NCI-H1092 treated with DMSO at 0.1 percent for 48 hours (cell line): ENCODE measurements at places on chromosomes 12 and 14.

- DNase-seq: peak; percentile 20
Measured at GRCh38 chr12:68317047-68317667, 15.0 kb downstream of the MDM1 start.

- DNase-seq: no peak
Measured at GRCh38 chr14:58138714-58139482, 13.1 kb downstream of the ARMH4 start.

DNA sequence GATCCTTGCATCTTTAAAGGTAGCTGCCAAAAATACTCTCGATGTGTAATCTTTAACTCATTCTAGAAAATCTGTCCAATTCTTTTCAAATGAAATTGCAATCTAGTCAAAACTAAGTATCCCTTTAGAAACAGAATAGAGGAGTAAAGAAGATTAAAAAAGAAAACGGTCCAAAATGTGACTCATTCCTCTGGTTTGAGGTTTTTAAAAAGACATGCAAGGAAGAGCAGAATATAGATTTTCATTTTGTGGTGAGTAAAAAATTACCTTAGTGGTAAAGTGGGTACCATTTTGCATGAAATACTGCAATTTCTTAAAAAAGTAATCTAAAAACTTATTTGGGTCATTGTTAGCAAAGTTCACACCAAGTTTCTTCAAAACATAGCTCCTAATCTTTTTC, 108.4 kb downstream of the BRMS1L start:
- no peak for DNase-seq

- DNase-seq: peak; percentile 68
Measured at GRCh38 chr14:64704743-64705380, 638 bp downstream of the PLEKHG3 start.

- DNase-seq: no peak
Measured at GRCh38 chr12:43306066-43306465, 245.9 kb downstream of the ADAMTS20 start.

DNA sequence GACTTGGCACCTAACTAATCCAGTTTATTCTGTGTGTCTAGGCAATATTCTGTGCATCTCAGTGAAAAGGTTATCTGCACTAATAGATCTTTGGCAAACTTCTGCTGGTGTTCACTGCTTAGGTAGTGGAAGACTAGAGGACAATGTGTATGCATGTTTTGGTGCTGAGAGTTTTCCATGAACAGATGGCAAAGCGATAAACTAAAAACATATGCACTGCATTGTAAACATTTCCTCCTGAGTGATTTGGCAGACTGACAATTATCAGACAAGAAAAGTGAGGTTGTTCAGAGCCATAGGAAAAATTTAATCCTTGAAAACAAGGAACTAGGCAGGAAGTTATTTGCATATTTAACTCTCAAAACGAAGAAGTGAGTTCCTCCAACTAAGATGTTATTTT, 400.4 kb downstream of the ATP23 start:
- DNase-seq: peak; percentile 36

DNA sequence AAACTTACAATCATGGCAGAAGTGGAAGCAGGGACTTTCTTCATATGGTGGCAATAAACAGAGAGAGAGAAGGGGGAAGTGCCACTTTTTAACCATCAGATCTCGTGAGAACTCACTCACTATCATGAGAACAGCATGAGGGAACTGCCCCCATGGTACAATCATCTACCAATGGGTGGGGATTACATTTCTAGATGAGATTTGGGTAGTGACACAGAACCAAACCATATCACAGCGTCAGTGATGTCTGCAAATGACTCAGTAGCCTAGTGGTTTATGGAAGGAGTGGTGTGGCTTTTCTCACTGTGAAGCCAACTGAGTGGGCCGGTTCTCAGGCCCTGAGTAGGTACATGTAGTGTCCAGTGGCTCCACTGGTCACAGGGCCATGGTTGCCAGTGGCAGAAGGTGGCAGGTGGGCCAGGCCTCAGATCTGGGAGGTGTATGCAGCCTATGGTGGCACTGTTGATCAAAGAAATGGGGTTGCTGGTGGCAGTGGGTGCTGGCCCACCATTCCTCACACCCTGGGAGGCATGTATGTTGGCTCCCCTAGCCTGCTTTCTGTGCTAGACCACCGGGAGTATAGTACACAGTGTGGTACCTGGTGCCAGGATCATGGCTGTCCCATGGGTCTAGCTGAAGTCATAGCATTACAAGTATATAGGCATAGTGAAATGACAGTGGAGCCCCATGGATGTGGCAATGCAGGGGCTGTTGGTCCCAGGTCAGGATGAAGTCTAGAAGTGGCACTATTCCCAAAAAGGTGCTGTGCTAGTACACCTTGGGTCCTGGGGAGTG, 191.9 kb downstream of the NUBPL start:
- no peak for DNase-seq

DNA sequence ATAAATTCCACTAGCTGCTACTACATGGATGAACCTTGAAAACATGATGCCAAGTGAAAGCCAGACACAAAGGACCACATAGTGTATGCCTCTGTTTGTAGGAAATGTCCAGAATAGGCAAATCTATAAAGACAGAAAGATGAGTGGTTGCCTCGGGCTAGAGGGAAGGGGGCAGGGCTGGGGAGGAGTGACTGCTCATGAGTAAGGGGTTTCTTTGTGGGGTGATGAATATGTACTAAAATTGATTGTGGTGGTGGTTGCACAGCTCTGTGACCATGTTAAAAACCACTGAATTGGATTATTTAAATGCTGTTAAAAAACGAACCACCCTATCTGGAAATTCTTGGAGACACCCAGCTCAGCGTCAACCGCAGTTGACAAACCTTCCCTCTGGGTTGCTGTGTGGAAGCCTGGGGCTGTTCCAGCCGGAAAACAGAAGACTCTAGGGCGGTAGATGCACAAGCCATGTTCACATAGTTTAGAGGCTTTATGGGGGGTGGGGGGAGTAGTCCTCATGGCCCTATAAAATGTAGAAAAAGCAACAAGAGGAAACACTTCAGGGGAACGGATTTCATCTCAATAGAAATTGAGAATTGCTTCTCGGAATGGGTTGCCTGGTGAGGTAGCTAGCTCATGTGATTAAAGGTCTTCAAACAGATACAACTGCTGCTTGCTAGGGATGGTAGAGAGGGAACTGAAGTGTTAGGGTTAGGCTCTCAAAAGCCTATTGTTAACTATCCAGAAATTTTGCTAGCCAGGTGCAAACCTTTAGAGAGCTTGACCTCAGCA, 29.4 kb downstream of the RIN3 start:
- DNase-seq: no peak

GRCh38 chr12:71954861-71955260, 16.2 kb downstream of the TPH2 start:
- no peak for DNase-seq

DNA sequence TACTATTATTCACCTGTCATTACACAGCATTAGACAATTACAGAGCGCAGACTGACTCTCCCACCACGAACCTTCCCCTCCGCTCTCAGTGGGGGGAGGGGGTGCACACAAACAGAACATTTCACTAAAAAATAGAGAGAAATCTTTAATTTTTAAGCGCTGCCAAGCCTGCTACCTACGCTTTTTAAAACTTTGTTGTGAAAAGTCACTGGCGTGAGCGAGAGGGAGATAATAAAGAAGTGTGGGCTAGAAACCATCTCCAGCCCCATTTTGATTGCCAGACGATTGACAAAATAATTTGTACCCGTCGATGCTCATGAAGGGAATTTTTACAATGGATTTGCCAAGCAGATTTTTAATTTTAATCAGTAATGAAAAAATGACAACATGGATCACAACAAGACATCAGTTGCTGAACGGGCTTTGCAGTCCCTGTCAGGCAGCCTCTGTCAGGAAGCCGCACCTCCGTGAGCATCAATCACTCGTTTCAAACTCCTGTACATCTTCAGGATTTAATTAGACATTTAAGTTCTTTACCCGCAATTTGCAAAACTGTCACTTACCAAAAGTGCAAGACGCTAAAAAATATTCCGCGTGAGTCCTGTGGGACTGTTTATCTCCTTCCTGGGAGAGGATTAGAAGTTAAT, 209.1 kb downstream of the BCL11B start:
- no peak for DNase-seq

- DNase-seq: no peak
Measured at GRCh38 chr12:102891756-102892155, 25.3 kb downstream of the PAH start.

GRCh38 chr14:96090441-96091148, 51.4 kb downstream of the C14orf132 start:
- peak; percentile 96 for DNase-seq

- DNase-seq: peak; percentile 4
Measured at GRCh38 chr12:76633415-76633814, 73.8 kb upstream of the OSBPL8 start.

- no peak for DNase-seq
Measured at GRCh38 chr14:91858536-91859275, 8.6 kb downstream of the TC2N start.

DNA sequence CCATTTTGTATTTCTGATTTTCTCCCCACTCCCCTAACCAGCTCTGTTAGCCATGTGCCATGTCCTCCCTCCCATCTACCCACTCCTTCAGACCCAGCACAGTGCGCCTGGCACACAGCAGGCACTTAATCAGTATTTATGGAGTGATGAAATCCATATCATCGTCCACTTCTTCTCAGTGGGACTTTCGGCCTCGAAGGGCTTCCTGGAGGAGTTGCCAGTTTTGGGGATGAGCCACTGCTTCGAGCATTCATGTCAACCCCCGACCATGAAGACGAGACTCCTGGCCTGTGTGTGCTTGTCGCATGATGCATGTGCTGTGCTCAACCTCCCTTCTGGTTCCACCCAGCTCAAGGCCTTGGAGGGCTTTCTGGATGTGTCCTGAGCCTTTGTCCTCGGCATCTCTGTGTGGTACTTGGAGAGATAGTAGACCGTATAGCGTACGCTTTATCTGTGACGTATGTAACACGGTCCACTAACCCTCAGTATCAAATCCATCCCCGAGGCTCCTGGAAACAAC, 119.5 kb upstream of the RTL1 start:
- no peak for DNase-seq

GRCh38 chr14:38255408-38255672, 553 bp downstream of the CLEC14A start:
- no peak for DNase-seq

- DNase-seq: no peak
Measured at GRCh38 chr12:106113824-106114446, 24.8 kb downstream of the NUAK1 start.

GRCh38 chr12:69022674-69023073, 89.7 kb upstream of the CPM start:
- no peak for DNase-seq
